ENCODE measurements at places on chromosomes 7 and 10.

DNA sequence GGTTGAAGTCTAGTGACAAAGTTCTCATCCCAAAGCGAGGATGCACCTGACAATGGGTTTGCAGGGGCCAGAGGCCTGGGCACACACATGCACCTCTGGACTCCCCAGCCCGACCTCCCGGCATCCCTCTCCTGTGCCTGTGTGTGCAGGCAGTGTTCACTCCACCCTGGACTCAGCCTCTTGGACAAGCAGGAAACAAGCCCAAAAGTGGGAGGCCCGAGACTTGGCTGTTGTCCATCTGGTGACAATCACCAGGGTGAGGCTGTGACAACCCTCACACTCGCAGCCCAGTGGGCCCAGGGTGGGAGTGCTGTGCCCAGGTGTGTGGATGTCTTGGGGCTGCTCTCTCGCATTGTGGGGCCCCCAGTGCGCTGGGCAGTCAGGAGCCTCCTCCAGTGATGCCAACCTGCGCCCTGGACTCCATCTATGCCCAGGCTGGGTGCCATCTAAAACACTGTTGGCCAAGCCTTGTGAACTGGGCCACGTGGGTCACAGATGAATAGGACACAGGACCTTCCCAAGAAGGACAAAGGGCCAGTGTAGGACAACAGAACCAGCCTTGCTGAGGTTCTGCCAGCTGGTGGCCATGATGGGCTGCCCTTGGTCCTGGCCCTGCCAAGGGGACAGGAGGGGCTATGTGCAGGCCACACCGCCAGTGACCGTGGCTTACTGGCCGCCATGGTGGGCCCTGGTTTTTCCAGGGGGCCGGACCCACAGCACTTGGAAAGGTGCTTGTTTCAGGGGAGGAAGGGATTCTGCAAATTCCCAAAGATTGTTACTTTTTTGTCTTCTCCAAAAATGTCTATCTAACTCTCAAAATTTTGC is 144.3 kb downstream of the TCERG1L start:
- H3K27ac ChIP-seq: no peak overlapping the region
- no peaks in the 10 kb centered on the region for H3K4me1 ChIP-seq
- H3K27me3 ChIP-seq: peaks cover 15% of the 10 kb centered on the region
- no peaks in the 10 kb centered on the region for H3K36me3 ChIP-seq

DNA sequence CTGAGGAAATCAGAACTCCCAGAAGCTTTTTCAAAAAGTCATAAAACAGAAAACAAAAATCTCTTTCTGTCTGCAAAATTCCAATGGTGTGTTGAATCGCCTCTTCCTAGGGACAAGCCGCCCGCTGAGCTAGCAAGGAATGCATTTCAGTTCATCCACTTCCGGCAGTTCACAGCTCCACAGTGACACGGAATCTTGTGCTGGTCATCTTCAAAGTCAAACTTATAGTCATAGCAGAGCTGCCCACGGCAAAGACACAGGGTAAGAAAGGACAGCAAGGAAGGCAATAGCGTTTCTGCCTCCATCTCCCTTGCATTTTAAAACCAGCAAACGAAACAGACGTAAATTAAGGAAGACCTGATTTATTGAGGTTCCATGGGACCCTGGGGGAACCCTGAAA is 111.2 kb downstream of the GALNT11 start:
- no peaks in the 10 kb centered on the region for H3K27me3 ChIP-seq
- H3K4me3 ChIP-seq: no peak overlapping the region

DNA sequence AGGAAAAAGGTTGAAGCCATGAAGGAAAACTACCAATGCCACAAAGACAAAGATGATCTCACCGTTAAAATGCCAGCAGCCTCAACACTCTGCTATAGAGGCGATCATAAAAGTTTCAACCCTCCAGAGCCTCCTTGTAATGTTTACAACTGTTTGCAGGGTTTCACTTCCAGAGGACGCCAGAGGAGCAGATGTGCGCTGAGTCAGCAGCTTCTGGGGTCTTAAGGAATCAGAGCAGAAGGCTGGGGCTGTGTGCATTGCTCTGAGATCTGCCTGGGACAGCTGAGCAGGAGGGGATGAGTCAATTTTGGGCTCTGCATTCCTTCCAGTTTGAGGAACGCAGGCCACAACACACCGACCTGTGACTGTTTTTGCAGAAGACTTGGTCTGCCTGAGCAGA is 98.3 kb downstream of the TMEM130 start:
- no peak for DNase-seq
- H3K36me3 ChIP-seq: no peaks in the 10 kb centered on the region
- H3K27ac ChIP-seq: no peak overlapping the region
- H3K27me3 ChIP-seq: peaks cover 13% of the 10 kb centered on the region

DNA sequence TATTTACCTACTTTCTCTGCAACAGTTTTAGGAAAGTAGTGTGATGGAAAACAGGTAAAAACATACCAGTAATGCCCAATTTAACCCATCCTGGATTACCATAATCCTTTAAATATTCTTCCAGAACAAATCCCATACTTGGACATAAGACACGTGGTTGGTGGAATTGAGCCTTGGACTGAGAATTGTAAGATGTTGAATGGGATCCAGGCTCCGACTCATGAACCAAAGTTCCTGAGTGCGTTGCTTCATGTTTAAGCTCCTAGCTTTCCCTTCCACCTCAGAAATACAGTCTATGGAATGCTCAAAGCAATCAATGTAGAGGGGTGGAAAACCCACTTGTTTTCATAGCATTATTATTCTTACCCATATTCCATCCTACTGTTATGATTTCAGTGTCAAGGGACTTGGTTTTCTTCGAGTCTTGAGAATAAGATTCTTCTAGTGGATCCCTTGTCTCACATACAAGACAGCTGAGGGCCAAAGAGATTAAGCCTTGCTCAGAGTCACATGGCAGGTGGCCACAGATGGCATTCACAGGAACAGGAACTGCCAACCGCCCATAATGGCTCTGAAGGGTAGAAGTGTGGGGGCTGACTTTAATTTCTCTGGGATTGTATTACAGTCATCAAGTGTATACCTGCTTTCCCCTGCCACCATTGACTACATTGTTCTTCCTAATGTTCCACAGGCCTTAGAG is 171.2 kb downstream of the GFRA1 start:
- no peak overlapping the region for H3K27ac ChIP-seq
- peaks cover 5% of the 10 kb centered on the region for H3K4me1 ChIP-seq
- H3K36me3 ChIP-seq: no peaks in the 10 kb centered on the region
- H3K27me3 ChIP-seq: no peaks in the 10 kb centered on the region
- H3K4me3 ChIP-seq: no peak overlapping the region
- DNase-seq: no peak

Measured in progenitor cell of endocrine pancreas (in vitro differentiated cells).